ENCODE measurements at places on chromosomes 5 and 9. TPM values are rescaled to one million over a fixed set of nuclear protein-coding genes. Genes with fewer than 3 reads are reported as not detected.

Gene MFAP3
- total RNA-seq, result 75.6 TPM

Gene FOXD4L3
- total RNA-seq, result not detected

Gene ADAMTS12
- total RNA-seq, result 16.7 TPM

Gene WNK2
- 0.02 TPM for total RNA-seq

Gene COL15A1
- total RNA-seq, result 2.9 TPM
